ENCODE measurements at places on chromosomes 4 and X.

- DNase-seq: peak; percentile 5
These were observed 17.1 kb upstream of the PAGE2B start for GRCh38 chrX:55057675-55058249.

GRCh38 chrX:134764202-134764785, 106.0 kb upstream of the PLAC1 start:
- DNase-seq: no peak

DNA sequence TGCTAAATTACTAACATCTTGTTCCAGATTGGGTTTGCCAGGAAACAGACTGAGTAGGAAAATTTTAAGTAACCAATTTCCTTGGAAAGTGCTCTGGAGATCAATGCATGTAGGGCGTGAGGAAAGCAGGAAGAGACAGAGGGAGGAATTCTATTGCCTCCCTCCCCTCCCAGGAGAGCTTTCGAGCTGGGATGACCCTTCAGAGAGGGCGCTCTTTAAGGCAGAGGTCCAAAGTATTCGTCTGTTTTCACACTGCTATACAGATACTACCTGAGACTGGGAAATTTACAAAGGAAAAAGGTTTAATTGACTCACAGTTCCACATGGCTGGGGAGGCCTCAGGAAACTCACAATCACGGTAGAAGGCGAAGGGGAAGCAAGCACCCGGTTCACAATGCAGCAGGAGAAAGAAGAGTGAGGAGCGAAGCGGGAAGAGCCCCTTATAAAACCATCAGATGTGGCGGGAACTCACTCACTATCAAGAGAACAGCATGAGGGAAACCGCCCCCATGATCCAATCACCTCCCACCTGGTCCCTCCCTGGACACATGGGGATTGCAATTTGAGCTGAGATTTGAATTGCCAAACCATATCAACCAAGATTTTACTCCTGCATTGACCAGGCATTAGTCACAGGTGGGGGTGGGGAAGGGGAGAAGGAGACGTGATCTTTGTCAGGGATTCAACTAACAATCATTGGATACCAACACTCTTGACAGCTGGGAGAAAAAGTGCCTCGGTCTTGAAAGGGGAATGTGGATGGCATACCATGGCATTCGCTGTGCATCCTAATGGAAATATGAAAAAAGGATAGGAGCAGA, 63.8 kb downstream of the SLITRK2 start:
- DNase-seq: no peak

- DNase-seq: no peak
These were observed 107.2 kb upstream of the KIT start for GRCh38 chr4:54550395-54551171.
